ENCODE measurements at places on chromosomes 2 and 18. TPM values are rescaled to one million over a fixed set of nuclear protein-coding genes. Genes with fewer than 3 reads are reported as not detected.

GRCh38 chr2:135256531-135257260 lies 204.6 kb downstream of the RAB3GAP1 start:
- H3K27me3 ChIP-seq = no peaks in the 10 kb centered on the region
- no peak overlapping the region for H3K27ac ChIP-seq
- no peaks in the 10 kb centered on the region for H3K36me3 ChIP-seq
- no peaks in the 10 kb centered on the region for H3K4me1 ChIP-seq

DNA sequence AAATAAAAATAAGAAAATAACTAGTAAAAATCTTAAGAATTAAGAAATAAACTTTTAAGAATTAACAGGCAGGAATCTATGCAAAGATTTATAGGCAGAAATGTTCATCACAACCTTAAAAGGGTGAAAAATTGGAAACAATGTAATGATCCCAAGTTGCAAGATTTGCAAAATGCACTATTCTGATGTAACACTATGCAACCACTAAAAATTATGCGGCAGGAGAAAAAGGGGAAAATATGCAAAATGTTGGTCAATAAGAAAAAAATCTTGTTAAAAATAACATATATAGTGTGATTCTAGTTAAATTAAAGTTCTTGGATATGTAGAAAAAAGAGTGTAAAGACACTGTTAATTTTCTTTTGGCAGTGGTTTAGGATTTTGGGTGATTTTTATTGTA lies 132.8 kb downstream of the UPP2 start:
- no peaks in the 10 kb centered on the region for H3K4me1 ChIP-seq
- DNase-seq = no peak

DNA sequence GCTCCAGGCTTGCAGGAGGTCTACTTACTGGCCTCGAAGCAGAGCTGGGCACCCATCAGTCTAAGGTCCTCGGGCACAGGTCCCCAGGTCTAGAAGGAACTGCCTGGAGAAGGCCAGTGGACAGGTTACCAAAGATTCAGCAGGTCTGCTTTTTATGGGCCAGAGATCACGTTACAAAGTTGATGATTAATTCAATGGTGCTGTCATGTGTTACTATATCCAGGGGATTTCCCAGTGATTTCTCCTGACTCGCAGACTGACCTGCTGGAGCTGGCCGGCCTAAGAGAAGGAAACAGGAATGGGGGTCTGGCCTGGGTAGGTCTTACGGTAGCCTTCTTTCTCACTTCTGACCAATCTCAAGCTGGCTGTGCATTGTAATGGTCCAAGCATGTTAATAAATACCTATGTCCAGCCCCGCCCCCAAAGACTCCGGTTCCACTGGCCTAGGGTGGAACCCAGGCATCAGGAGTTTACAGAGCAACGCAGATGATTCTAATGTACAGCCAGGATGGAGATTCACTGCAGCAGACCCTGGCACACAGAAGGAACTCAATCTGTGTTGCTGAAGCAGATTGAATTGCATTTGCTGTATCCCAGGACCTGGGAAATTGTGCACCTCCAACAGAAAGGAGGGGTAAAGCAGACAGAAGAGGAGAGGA lies at the start of gene NEURL3:
Gene NEURL3 (minus strand): TSS at position 127 of the 659 bp plus-strand sequence. CDS start 71 bp downstream, at position 56.
- peak within 1 kb of the TSS; percentile 38 for H3K4me3 ChIP-seq
- H3K27me3 ChIP-seq = no peaks in the 10 kb centered on the region
- DNase-seq = peak; percentile 60
- H3K36me3 ChIP-seq = no peaks in the 10 kb centered on the region
- H3K27ac ChIP-seq = peak within 1 kb of the TSS; percentile 80

- H3K4me3 ChIP-seq = no peak overlapping the region
- H3K27me3 ChIP-seq = no peaks in the 10 kb centered on the region
Observed at GRCh38 chr18:79385708-79386341, 9.9 kb upstream of the NFATC1 start.

RAB27B gene
- total RNA-seq = 6.0 TPM

KLHL29 gene
- 0.98 TPM for total RNA-seq
